Fibroblast of skin of left quadriceps (primary cell): ENCODE measurements at places on chromosomes 4 and X.
A peak's percentile ranks its signal among the peaks of the same experiment; 100 is the strongest.

- DNase-seq: no peak
Measured at GRCh38 chr4:141348573-141348972, 127.9 kb downstream of the ZNF330 start.

DNA sequence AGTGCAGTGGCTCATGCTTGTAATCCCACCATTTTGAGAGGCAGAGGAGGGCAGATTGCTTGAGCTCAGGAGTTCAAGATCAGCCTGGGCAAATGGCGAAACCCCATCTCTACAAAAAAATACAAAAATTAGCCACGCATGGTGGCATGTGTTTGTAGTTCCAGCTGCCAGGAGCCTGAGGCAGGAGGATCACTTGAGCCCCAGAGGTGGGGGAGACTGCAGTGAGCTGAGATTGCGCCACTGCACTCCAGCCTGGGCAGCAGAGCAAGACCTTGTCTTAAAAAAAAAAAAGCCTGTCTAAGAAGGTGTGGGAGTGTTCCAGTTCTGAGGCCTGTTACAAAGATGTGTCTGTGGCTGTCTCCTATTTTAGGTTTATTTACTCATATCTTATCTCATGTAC is 38.0 kb downstream of the PI4K2B start:
- no peak for DNase-seq

- no peak for DNase-seq
Measured at GRCh38 chr4:22508376-22508775, 7.5 kb downstream of the ADGRA3 start.

DNA sequence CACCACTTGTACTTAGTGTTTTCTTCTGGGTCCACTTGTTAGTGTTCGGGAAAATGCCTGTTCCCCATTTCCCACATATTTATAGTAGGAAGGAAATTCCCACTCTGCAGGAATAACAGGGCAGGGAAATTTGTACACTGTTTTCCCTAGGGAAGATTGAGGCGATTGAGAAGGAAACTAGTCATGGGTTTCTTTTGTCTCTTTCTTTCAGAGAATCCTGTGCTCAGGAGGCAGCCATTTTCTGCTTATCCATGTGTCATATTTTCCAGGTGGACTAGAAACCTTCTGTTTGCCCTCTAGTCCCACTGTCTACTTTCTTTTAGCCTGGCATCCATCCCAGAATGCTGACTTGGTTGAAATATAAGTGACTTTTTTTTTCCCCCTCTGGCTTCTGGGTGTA is 299.1 kb upstream of the ANKRD50 start:
- no peak for DNase-seq

- peak; percentile 50 for DNase-seq
Measured at GRCh38 chr4:168304744-168305459, 13.7 kb downstream of the DDX60 start.

- no peak for DNase-seq
Measured at GRCh38 chr4:146975527-146975926, 29.9 kb upstream of the TTC29 start.

GRCh38 chrX:56798866-56799758 is 70.1 kb downstream of the NBDY start:
- no peak for DNase-seq

- DNase-seq: no peak
Measured at GRCh38 chr4:124111411-124111810, 601.1 kb downstream of the ANKRD50 start.

GRCh38 chrX:18146009-18146408 is 74.7 kb downstream of the BEND2 start:
- no peak for DNase-seq

GRCh38 chr4:5238173-5238572 is 186.9 kb downstream of the STK32B start:
- peak; percentile 42 for DNase-seq

GRCh38 chr4:37674439-37674838 is 11.7 kb downstream of the RELL1 start:
- no peak for DNase-seq

DNA sequence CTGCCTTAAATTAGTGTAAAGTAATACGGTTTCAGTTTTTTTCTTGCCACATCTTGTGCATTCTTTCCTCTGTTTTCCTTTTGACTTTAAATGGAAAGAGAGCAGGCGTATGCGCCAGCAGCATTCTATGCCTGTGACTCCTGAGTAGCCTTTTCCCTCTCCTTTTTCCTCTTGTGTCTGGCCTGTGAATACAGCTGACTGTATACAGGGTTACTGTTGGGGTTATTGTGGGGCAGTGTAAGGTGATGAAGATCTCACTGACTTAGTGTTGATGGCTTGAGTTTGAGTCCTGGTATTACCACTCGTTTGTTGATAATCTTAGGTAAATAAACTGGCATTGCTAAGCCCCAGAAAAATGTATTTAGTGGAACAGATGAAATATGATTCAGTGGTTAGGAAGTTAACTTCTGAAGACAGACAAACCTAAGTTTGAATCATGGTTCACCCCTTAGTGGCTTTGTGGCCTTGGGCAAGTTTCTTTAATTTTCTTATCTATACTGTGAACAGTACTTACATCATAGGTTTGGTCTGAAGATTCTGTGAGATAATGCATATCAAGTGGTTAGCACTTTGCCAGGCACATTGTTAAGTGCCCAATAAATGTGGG is 105.1 kb downstream of the FNIP2 start:
- DNase-seq: peak; percentile 63

DNA sequence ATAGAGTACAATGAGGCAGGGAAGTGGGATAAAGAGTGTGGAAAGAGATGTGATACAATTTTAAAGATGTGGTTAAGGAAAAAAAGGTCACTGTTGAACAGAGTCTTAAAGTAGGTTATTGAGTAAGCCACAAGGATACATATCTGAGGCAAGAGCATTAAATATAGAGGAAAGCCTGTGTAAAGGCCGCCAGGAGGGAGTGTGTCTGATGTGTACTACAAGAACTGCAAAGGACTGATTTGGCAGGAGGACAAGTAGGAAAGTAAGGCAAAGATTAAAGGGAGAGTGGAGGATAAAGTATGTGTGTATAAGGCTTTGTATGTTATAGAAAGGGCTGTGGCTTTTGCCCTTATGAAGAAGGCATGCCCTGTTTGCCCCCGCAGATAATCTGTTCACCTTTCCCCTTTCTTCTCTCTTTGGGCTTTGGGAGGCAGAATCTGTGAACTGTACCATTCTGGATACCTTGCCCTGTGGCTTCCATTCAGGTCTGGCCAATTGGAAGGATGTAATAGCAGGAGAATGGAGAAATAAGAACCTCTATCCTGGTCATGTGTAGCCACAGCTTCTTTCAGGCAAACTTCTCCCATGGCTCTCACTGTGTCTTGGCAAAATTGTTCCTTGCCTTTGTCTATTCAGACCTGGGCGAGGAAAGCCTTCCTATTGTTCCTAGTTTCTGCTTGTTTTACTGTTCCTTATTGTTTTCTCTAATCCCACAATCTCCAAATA is 68.9 kb upstream of the FAM47B start:
- no peak for DNase-seq

- peak; percentile 47 for DNase-seq
Measured at GRCh38 chrX:39559229-39559628, 538.5 kb downstream of the BCOR start.

DNA sequence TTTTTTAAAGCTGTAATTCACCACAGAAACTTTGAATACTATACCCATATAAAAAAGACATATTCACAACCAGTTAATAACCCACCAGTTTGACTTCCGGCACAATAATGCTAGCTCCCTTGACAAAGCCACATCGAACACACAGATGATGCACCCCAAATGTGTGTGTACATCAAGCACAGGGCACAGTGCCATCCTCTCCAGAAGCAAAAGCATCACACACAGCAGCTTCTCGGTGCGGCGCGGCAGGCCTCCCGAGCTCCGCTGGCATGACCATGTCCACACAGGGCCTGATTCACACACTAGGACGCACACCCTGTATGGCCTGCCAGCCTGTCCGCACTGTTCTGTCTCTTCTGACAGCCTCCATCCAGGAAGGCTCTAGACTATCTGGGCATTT is 88.0 kb downstream of the LEF1 start:
- DNase-seq: no peak
